Stimulated activated CD8-positive, alpha-beta memory T cell treated with anti-CD3 and anti-CD28 coated beads, Interleukin-12 subunit alpha, Interleukin-12 subunit beta, amount 100 ng/mL, for 1 hour (primary cell): ENCODE measurements at places on chromosomes 16 and 17.

- no peak for DNase-seq
Observed at GRCh38 chr17:39667262-39667944, 850 bp upstream of the PNMT start.

- no peak for DNase-seq
Observed at GRCh38 chr16:4277987-4278513, 5.2 kb upstream of the TFAP4 start.

DNA sequence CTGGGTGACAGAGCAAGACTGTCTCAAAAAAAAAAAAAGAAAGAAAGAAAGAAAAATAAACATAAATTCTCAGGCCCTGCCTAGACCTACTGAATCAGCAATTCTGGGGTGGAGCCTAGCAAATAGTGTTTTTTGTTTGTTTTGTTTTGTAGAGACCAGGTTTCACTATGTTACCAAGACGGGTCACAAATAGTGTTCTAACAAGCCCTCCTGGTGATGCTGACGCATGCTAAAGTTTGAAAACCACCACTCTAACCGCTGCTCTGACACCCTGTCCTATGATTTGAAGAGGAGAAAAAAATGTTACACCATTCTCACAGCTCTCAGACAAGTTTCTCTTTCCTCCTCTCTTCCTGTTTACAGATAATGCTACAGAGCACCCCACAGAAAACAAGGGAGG is 1.5 kb downstream of the MRPL10 start:
- peak; percentile 27 for DNase-seq

DNA sequence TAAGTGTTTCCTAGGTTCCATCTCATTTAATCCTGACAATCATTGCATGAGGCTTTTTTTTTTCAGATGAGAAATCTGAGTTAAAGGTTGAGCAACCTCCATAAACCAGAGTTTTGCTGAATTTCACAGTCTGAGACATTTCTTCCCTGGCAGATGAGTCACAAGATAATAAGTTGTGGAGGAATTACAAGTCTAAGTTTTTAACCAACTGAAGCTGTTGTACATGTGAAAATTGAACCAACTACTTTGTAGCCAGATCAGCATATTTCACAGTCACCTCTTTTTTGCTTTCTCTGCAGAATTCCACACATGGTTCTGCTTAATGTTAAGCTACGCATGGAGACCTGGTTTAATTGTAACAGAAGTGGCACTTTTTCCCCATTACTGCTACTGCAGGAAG is 765.6 kb downstream of the CDH11 start:
- no peak for DNase-seq

GRCh38 chr17:28030386-28030785 is 12.1 kb upstream of the NLK start:
- DNase-seq: no peak

DNA sequence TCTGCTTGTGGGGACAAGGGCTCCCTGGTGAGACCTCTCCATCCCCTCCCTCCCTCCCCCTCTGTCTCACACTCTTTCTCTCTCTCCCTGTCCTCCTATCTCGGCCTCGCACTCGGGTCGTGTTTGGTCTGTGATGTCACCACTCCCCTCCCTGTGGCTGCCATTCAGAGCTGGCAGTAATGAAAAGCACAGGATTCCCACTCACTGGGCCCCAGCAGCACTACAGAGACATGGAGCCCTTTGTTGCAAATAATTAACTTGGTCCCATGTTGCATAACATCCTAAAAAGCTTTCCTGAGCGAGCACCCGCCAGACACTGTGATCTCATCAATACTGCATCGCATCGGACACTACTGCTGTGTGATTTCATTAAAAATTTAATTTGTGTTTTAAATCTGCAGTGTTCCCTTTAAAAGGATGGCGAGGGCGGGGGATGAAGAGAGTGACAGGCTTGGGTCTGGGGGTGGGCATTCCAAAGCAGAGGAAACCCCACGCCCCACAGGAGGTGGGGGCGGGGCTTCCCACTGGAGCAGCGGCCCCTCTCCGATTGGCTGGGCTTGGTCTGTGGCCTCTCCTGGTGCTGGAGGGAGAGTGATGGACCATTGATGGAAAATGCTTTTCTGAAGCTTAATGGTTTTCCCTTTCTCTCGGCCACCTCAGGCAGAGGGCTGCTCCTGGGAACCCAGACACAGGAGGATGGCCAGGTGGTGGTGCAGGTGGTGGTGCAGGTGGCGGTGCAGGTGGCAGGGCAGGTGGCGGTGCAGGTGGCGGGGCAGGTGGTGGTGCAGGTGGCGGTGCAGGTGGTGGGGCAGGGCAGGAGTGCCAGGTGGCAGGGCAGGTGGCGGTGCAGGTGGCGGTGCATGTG is 15.3 kb upstream of the NPTX1 start:
- DNase-seq: no peak

DNA sequence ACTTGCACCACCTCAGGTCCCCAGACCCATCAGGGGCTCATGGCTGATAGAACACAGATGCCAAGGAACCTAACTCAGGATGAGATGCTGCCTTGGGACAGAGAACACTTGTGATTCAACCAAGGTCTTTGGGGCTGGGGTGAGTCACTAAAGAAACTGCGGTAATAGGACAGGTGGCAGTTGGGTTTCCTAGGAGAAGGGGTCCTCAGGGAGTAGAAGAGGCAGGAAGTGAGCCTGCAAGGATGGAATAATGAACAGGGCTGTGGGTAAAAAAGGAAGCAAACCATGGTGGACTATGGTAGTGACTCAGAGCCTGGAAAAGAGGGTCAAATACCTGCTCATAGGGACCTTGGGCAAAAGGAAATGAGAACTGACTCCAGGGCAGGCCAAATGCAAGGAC is 6.5 kb upstream of the PNPO start:
- no peak for DNase-seq

GRCh38 chr17:39014795-39015545 is 47.8 kb upstream of the FBXO47 start:
- DNase-seq: no peak

DNA sequence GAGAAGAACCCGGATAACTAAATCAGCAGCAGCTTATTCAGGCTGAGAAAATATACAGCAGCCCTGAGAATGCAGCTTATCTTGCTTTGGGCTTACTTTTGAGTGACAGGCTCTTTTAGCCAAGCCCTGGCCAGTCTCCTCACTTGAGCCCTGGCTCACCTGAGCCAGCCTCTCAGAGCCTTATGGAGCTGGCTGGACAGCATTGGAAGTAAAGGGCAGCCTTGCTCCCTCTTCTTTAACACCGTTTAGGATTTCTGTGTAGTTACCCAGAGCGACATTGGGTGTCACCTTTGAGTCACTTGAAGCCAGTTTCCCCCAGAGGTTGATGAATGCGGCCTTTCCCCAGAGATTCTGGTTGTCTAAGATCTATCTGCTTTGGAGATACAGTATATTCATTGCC is 7.7 kb upstream of the NPIPB2 start:
- no peak for DNase-seq

- no peak for DNase-seq
Observed at GRCh38 chr16:60646631-60647030, 1389.6 kb downstream of the CDH8 start.

DNA sequence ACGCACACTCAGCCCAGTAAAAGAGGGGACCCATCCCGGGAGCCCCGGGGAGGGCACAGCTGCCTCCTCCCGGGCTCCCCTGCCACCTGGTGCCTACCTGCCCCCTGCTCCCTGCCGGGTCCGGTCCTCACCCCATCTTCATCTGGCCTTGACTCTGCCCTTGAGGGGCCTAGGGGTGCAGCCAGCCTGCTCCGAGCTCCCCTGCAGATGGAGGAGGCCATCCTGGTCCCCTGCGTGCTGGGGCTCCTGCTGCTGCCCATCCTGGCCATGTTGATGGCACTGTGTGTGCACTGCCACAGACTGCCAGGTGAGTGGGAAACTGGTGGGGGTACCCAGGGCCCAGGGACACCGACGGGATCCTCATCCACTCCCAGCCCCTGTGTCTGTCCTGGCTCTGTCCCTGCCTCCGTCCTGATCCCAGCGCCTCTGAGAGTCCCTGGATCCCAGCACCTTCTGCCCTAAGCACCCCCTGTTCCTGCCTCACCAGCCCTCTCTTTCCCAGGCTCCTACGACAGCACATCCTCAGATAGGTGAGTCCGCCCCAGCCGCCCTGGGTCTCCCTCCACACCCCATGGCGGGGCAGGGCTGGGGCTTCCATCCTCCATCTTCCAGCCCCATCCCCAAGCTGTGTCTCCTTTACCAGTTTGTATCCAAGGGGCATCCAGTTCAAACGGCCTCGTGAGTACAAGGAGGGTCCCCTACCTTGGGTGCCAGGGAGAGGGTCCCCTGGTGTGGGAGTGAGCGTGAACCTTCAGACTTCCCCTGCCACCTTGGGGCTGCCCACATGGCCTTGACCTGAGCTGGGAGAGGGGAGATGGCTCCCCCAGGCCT is 574 bp downstream of the LAT start:
- DNase-seq: no peak

GRCh38 chr16:69188236-69188549 is 1.2 kb downstream of the SNTB2 start:
- DNase-seq: peak; percentile 1

GRCh38 chr16:87635541-87636049 is 33.3 kb downstream of the JPH3 start:
- DNase-seq: peak; percentile 45

- no peak for DNase-seq
Observed at GRCh38 chr17:9009096-9009495, 12.2 kb upstream of the NTN1 start.

DNA sequence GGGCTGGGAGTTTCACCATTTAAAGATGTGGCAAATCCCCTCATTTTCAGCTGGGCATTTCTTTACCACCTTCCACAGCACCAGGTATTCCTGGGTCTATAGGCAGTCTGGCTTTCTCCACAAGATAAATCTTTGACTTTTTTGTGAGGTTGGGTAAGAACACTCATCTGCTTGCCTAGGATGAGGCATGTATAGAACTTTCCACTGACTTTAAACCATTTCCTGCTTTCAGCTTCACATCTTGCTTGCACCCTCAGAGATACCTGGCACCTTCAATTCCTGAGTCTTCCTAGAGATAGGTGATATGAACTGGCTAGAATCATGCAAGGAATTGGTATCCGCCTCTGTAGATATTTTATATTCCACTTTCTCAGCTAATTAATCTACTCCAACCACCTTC is 27.9 kb downstream of the SMURF2 start:
- no peak for DNase-seq

- no peak for DNase-seq
Observed at GRCh38 chr16:89402962-89403361, 87.4 kb downstream of the ANKRD11 start.

- DNase-seq: peak; percentile 79
Observed at GRCh38 chr17:42107597-42108576, 4.6 kb downstream of the DHX58 start.

- no peak for DNase-seq
Observed at GRCh38 chr16:50309156-50309526, 42.8 kb downstream of the ADCY7 start.

- no peak for DNase-seq
Observed at GRCh38 chr16:3884398-3884797, 3.9 kb upstream of the CREBBP start.

DNA sequence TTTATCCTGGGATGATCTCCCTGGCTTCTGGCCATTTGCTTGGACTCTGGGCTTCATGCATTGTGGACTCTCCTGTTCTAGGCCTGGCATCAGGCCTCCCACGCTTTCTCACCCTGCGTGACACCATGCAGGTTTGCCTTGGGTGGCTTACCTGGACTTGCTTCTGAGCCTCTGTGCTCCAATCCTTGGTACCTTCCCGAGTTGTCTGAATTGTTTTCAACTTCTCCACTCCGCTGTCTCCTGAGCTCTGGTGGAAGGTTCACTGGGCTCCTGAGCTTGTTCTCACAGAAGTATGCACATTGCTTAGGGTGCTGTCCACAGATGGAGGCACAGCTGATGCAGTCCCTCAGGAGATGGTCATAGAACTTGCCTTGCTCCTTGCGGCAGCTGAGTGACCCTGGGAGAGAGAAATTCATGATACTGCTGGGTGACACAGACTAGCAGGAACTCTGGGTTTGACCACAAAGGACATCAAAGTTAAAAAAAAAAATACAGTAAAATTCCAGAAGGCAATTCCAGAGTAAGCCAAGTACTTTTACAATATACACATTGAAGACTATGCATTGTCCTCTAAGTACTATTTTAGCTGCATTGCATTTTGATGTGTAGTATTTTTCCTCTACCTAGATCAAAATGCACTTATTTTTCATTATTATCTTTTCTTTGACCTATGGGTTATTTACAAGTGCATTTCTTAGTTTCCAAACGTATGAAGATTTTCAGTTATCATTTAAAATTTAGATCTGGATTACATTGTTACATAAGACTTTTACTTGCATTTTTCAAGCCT is 23.1 kb downstream of the TNFRSF13B start:
- DNase-seq: no peak

GRCh38 chr16:56324406-56324805 is 100.9 kb downstream of the AMFR start:
- no peak for DNase-seq

DNA sequence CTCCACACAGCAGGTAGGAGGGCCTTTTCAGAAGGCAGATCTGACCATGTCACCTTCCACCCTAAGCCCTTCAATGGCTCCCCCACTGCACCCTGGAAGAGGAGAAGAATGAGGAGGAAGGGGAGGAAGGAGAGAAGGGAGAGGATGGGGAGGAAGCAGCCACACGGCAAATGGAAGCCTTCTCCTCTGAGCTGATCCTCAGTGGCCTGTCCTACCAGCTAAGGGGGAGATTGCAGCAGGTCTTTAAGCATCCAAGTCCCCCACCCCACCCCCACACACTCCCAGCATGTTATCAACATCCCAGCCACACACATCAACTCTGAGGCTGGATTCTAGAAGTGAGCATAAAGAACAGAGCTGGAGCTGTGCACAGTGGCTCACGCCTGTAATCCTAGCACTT is 46.2 kb upstream of the RBFOX3 start:
- DNase-seq: no peak

DNA sequence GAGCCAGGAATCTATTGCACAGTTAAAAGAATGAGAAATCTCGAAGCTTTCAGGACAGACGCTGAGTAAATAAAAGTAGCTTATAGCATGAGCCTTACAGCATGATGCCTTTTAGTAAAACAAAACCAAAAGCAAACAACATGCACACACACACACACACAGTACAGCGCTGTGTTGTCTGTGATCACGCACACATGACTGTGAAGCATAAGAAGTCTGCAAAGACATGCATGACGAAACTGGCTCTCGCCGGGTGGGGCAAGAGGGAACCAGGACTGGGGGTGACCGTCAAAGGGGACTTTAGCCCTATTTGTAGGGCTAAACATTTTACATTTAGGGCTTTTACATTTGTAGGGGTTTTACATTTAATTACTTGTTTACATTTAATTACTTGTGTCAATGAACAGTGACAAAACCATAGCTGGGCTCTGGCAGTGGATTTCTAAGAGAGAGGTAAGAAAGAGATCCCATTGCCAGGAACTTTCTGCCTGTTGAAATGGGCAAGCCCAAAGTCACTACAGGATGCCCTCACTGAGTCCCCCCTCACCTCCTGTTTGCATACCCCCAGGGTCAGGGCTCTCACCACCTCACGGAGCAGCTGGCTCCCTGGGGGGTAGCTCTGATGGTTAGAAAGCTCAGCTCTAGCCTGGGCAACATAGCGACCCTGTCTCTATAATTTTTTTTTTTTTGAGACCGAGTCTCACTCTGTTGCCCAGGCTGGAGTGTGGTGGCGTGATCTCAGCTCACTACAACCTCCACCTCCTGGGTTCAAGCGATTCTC is 2.0 kb upstream of the TNFRSF13B start:
- no peak for DNase-seq
